ENCODE measurements at places on chromosomes 11 and 22.

DNA sequence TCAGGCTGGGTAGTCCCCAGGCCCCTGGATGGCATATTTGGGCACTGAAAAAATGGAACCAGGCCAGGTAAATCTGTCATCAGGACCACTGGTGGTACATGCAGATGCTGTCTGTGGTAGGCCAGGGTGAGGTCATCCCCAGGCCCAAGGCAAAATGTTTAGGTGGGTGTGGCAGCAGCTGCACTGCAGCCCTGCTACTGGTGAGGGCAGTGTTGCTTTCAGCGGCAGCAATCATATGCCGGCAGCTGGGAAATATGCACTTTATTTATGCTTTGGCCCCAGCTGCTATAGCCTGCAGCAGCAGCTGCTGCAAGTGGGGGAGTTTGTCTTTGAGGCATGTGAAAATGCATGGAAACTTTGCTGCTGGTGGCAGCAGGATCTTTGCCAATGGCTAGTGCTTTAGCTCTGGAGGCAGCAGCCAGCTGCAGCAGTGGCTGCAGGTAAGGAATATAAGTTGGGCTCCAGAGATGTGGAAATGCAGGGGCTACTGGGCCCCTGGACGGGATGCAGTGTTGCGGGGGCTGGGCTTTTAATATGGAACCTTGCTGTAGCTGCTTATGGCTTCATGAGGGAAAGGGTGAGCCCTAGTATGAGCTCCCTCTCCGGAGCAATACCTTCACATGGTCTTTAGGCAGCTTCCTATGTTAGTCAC is 365.7 kb upstream of the CADM1 start:
- peak; percentile 81 for DNase-seq

DNA sequence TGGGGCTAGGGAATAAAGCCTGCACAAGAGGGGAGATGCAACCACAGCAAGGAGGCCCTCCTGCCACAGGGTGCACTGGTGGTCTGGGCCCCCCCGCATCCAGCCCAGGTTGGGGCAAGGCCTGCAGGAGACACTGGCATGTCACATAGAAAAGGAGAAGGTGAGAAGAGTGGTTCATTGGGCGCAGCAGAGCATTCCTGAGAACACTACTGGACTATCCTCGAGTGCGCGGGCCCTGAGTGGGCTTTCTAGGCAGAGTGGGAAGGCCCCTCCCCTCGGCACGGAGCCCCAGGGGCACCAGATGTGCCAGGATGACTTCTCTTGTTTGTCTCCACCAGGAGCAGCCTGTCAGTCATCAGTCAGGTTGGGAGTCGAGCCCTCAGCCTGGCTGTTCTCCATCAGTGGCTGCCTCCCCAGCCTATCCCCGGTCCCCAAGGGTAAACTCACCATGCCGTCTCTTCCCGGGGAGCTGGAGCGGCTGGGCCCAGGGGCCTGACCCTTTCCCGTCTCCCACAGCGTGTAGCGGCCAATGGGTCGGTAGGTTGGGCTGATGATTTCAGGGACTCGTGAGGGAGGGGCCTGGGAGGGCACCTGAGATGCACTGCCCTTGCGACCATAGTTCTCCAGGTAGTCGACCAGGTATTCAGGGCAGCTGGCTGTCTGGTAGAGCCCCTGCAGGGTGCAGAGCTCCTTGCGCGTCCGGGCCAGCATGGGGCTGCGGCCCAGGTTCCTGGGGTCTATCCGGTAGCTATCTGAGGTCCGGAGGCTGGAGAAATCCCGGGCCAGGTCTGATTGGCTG is 9.0 kb downstream of the USP2 start:
- DNase-seq: no peak

DNA sequence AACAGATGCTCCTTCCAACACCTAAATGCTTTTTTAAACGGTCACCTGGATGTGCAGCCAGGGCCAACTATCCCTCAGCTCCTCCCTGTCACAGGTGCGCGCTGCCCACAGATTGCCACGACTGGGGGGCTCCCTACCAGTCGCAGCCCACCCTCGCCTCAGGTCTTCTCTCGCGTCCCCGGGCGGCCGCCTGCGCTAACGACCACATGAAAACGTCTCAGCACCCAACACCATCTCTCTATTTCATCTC is 469 bp downstream of the ZBED5 start:
- no peak for DNase-seq

DNA sequence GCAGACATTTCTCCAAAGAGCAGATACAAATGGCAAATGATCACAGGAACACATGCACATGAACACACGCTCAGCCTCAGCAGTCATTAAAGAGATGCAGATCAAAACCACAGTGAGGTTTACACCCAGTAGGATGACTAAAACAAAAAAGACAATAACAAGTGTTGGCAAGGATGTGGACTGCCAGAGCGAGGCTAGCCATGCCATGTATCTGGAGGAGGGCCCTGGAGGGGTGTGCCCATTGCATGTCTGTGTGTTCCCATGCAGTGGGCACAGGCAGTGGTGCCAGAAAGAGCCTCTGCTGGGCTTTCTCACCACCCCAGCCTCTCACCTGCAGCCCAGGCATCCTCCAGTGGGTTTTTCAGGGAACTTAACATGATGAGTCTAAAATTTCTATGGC is 54.2 kb upstream of the KCNQ1OT1 start:
- no peak for DNase-seq

GRCh38 chr22:35510481-35510934 is 30.1 kb upstream of the RASD2 start:
- peak; percentile 33 for DNase-seq

DNA sequence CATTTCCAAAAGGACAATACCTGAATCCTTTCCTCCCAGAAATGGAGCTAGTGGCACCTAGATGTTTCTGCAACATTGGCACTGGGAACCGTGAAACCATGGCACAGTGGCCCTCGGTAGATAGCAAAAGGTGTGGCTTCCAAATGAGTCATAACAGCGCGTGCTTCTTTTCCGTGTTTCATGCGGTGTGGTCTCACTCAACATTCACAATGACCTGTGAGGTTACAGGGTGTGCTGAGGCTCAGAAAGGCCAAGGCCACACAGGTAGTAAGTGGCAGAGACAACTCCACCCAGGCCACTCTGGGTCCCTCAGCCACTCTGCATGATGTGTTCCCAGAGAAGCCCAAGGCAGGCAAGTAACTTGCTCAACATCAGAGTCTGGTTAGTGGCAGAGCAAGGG is 67.4 kb downstream of the TP53I11 start:
- no peak for DNase-seq

DNA sequence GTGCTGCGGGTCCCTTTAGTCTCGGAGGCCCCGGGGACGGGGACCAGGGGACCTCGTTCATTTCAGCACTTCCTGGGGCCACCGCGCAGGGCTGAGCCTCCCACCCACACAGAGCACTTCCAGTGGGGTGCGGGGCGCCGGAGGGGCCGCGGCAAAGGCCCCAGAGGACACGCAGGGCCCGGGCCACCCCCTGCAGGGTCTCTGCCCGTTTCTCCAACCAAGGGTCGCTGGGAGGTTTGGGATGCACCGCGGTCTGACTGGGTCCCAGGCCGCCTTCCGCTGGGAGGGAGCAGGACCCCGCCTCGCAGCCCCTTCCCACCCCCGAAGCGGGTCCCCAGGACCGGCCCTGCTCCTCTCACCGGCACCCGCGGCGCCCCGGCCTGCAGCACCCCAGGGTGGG is 37.5 kb downstream of the TOLLIP start:
- DNase-seq: no peak

DNA sequence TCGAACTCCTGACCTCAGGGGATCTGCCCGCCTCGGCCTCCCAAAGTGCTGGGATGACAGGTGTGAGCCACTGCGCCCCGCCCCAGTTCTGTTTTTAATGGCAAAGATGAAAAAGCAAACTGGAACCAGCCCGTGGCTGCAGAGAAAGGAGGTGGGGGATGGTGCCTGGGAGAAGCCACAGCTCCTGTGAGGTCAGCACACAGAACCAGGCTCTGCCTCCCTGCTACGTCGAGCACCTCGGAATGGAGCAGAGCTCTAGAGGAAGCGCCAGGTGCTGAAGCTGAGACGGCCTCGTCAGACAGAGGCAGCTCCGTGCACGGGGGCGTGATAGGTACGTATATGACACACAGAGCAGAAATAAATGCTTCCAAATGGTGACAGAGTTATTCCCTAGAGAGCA is 8.5 kb downstream of the DRD4 start:
- DNase-seq: no peak

DNA sequence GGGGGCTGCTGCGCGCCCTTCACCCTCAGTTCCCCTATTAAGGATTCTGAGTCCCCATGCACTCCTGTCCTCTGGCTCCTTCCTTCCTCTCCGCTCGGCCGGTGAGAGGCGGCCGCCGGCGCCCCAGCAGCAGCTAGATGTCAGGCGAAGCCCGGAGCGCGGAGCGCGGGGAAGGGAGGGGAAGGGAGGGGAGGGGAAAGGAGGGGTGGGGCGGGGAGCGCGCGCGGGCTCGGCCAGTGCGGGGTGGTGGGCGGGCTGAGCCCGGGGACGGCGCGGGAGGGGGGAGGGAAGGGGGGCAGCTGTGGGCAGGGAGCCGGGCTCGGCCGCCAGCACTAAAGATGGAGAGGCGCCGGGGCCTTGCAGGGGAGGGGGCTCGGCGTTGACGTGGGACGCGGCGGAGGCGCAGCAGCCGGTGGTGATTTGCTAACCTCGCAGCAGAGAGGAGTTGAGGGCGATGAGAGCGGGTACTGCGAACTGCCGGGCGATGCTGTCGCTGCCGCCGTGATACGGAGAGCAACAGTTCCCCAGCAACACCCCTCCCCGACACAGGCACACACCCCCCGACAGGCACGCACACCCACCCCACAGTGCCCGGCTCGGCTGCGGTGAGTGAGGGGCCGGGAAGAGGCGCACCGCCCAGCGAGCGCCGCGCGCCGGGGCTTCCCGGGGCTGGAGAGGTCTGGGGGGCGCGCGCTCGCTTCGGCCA is at the start of gene ZBTB16:
TSS of gene ZBTB16 (plus strand) at position 434 of the 706 bp plus-strand sequence. CDS start 3,590 bp downstream, outside the sequence.
- no peak for DNase-seq

GRCh38 chr22:50063589-50064393 is 5.7 kb upstream of the TTLL8 start:
- DNase-seq: no peak

DNA sequence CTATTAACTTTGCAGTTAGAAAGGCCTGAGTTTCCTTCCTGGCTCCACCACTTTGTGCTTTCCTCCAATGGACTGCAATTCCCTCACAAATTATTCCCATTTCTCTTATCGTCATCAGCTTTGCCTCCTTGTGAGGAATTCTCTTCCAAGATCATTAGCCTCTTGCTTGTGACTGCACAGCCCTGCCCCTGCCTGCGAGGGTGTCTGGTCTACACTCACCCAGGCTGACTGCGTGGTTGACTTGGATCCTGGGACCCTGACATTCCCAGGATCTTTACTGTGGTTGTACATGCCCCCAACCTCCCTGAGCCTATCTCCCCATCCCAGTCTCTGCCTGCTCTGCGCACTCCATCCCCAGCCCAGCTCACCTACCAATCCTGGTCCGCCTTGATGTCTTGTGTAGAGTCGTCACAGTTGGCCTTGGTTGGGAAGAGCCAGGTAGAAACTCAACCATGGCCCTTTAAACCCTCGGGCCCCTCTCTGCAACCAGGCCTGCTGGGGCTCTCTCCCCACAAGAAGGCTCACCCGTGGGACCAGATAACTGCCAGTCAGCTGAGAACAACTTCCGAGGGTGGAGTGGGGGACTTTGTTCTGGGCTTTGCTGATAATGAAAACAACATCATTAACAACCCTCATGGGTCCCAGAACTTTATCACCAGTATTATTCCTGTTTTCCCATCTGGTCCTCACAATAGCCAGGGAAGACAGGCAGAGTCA is at the start of gene OR2AT4:
TSS of gene OR2AT4 (minus strand) at position 421 of the 717 bp plus-strand sequence.
- DNase-seq: no peak

- no peak for DNase-seq
Measured at GRCh38 chr11:61194169-61194671, 9.1 kb upstream of the PGA3 start.

DNA sequence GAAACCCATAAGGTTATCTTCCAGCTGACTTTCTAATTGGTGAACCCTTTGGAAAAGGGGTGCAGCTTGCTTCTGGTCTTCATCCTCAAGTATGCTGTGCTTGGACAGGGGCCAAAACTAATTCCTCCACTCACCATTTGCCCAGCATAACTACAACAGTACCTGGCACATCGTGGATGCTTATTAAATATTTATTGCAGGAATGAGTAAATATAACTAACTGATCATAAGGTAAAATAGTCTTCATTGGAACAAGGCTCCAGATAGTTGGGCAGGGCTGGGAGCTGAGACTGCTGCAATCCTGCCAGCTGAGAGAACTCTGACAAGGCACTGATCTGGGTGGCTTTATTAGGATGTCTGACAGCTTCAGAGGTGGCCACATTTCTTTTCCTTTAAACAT is 2.4 kb upstream of the SIDT2 start:
- DNase-seq: no peak

- DNase-seq: no peak
Measured at GRCh38 chr22:35306350-35306967, 6.8 kb downstream of the TOM1 start.

DNA sequence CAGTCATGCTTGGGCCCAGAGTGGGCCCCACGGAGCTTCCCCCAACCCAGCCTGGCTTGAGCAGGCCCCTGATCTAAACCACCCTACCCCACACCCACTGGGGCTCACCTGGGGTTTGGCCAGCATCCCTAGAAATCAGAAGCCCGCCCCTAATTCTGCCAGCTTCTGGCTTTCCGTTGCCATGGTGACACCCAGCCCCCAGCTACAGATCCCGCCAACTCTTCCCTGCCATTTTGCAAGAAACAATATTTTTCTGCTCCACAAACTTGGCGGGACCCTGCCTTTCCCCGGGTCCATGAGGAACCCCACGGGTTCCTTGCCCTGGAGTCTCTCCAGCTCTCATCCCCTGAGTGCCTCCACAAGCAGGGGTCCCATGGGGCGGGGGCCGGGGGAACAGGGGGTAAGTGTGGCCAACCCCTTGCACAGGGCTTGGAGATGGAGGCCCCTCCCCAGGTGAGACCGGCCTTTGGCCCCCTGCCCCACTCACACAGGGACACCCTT is 90.0 kb downstream of the CDKN1C start:
- DNase-seq: no peak

GRCh38 chr11:84056653-84057376 is 770.6 kb upstream of the CCDC90B start:
- DNase-seq: no peak

DNA sequence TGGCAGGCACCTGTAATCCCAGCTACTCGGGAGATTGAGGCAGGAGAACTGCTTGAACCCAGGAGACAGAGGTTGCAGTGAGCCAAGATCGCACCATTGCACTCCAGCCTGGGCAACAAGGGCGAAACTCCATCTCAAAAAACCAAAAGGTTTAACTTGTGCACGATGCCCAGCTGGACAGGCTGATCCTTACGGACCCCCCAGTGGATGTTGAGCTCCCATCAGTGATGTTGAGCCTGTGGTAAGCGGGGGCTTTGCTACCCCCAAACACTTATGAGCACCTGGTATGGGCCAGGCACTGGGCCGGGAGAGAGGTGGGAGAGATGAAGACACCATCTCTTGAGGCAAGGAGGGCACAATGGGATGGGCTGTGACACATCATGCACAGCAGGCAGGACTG is 7.4 kb upstream of the SERPIND1 start:
- no peak for DNase-seq

GRCh38 chr11:73157101-73158010 is 15.2 kb upstream of the FCHSD2 start:
- DNase-seq: peak; percentile 93

DNA sequence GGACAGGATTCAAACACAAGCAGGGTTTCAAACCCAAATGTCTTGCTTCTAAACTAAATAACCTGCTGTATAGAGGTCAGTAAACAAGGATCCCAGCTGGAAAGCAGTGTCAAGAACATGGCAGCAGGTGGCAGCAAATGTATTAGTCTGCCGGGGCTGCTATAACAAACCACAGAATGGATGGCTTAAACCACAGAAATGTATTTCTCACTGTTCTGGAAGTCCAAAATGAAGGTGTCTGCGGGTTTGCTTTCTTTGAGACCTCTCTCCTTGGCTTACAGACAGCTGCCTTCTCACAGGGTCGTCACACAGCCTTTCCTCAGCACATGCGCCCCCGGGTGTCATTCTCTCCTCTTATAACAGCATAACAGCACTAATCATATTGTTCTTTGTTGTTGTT is 65.1 kb upstream of the LRRC55 start:
- DNase-seq: peak; percentile 57
